Peyer's patch (tissue), 4 donors: ENCODE measurements at places on chromosomes 1 and 21. TPM values are rescaled to one million over a fixed set of nuclear protein-coding genes. Genes with fewer than 3 reads are reported as not detected.

JAM2 gene
- total RNA-seq, result 23.1 TPM

SPRR1A gene
- total RNA-seq, result not detected

C1orf159 gene
- 14.0 TPM for total RNA-seq

USH2A gene
- total RNA-seq, result not detected

KRTAP19-1 gene
- total RNA-seq, result not detected

ABCA4 gene
- 2.1 TPM for total RNA-seq

EPHB2 gene
- 71.0 TPM for total RNA-seq

NBPF20 gene
- total RNA-seq, result 1.6 TPM

SH3D21 gene
- 20.6 TPM for total RNA-seq

PPIAL4G gene
- not detected for total RNA-seq

SPATA1 gene
- 1.9 TPM for total RNA-seq

GJA8 gene
- not detected for total RNA-seq

HLX gene
- 18.2 TPM for total RNA-seq

H6PD gene
- total RNA-seq, result 72.9 TPM

PLOD1 gene
- total RNA-seq, result 75.2 TPM

IL12RB2 gene
- 3.3 TPM for total RNA-seq

MARK1 gene
- total RNA-seq, result 2.5 TPM

KLF17 gene
- total RNA-seq, result not detected

RHCE gene
- not detected for total RNA-seq

TCP10L gene
- 9.9 TPM for total RNA-seq

F13B gene
- total RNA-seq, result not detected

FALEC gene
- total RNA-seq, result not detected

LRRC7 gene
- 0.70 TPM for total RNA-seq

TFF2 gene
- total RNA-seq, result not detected

RUNX3 gene
- 2.1 TPM for total RNA-seq

RAP1GAP gene
- 32.2 TPM for total RNA-seq

LRRIQ3 gene
- 0.54 TPM for total RNA-seq

SLC35A3 gene
- total RNA-seq, result 16.5 TPM

TSPEAR gene
- total RNA-seq, result not detected
